Ecto neural progenitor cell (in vitro differentiated cells): ENCODE measurements at places on chromosomes 4 and X.

- DNase-seq = peak; percentile 95
Measured at GRCh38 chrX:112840382-112841113, at the start of gene AMOT. Gene AMOT (minus strand): TSS chrX:112840831. CDS start chrX:112823126, 17,705 bp downstream.

DNA sequence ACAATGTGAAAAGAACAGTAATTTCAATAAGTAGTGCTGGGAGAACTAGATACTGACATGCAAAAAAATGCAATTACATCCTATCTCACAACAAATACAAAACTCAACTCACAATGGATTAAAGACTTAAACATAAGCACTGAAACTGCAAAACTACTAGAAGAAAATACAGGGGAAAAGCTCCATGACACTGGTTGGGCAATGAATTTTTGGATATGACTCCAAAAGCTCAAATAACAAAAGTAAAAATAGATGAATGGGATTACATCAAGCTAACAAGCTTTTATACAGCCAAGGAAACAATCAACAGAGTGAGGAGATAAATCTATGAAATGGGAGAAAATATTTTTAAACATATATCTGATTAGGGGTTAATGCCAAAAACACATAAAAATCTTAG, 53.1 kb downstream of the ANKRD17 start:
- no peak for DNase-seq

- DNase-seq = no peak
Measured at GRCh38 chr4:145533001-145533400, 51.3 kb downstream of the SMAD1 start.

DNA sequence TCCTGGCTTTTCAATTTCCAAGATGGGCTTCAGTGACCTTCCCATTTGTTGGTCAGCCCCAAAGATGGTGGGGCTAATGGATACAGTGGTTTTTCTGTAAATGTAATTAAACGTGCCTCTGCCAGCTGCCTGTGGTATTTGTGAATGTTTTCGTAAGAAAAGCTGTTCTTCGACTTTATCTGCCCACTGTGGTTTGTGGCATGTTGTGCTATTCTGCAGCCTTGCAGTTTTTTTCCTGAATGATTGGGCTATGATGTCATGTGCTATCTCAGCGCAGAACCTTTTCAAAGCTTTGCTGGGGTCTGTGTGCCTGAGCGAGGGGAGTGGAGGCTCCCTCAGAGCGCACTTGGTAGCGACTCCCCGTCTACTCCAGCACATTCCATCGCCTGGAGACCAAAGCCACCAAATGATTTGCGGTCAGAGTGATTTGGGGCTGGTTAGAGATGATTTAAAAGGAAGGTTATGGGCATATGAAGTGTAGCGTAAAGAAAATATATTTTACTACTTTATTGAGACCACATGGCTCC, 137.5 kb downstream of the PALLD start:
- no peak for DNase-seq

DNA sequence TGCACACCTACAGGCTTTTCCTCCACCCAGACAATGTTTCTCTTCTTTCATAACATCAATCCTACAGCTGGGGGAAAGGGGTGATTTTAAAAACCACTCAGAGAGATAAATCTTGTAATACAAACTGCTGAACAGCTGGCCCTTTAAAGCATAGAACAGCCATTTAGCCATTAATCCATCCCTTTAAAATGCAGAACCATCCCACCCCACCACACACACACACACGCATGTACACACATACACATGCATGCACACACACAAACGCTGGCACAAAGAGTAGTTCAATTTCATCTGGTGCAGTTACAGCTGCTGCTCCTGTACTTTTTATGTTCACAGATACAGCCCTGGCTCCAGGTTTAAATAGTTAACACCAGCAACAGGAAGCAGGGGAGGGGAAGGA, 426.1 kb downstream of the MID1IP1 start:
- no peak for DNase-seq
